Right lobe of liver (tissue), 6 donors: ENCODE measurements at places on chromosomes 5 and 9.

GRCh38 chr5:150306775-150307174 is 4.1 kb upstream of the ARSI start:
- DNase-seq, result no peak

DNA sequence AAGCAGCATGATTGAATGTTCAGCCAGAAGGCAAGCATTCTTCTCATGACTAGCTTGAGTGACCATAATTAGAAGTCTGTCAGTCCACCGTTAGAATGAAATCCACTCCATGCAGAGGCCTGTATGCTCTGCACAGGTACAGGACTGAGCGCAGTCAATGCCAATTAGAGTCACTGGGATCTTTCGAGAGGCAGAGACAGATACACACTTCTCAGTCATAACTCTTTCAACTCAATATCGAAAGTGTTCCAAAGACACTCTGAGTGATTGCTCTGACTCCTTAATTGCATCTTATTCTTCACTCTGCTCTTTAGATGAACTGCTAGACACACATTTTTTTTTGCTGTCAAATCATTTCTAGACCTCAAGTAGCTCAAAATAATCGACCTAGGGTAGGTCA is 203.6 kb downstream of the GABRB2 start:
- no peak for DNase-seq

DNA sequence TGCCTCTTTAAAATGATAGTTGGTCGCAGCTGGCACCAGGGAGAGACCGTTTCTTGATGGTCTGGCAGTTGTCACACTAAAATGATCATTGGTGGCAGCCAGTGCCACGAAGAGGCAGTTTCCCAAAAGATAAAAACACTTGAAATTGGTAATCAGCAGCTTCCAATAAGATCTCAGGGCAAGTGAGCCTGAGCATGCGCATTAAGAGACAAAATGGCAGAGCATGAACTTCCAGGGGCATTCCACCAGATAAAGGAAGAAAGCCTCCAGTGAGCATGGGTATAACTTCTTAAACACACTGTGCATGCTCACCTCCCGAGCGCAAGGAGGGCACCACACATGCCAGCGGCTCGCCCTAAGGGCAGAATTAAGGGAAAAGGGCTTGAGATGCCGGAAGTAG is 1594.2 kb upstream of the CDH9 start:
- DNase-seq, result no peak

- no peak for DNase-seq
These were observed 58.3 kb upstream of the TGFBR1 start for GRCh38 chr9:99046542-99047071.

DNA sequence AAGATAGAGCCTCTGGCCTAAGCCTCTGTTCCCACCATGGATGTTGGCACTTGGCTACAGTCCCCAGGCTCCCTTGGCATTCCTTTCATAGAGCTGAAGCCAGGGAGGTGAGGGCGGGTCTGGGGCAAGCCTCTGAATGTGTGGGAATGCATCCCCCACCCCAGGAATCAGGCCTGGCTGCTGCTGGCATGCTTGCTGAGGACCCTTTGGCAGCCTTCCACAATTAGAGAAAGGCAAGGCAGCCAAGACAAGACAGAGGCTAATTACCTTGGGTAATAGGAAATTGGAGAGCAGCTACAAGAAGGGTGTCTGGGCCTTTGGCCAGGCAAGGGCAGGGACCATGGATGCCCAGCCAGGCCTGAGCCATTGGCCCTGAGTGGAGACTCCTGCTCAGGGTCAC is 204.4 kb upstream of the TRIM32 start:
- no peak for DNase-seq

DNA sequence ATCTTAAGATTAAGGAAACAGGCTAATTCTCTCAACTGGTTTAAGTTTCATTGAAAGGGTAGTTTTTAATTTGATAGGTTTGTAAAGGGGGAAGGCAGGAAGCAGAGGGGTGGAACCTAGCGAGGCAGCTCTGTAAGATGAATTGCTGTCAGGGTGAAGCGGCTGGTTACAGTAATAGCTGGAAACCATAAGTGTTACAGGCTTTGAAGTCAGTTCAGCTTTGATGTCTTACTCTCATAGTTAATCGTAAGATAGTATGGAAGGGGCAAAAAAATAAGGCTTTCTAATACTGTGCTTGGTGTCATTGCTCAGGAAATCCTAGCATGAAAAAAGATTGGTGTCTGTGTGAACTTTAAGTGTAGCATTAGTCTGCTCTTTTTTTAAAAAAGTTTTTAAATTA is 20.3 kb downstream of the POU5F2 start:
- DNase-seq, result no peak

GRCh38 chr5:150393096-150393645 is 19.5 kb downstream of the CD74 start:
- DNase-seq, result no peak
